Tongue (tissue), 3 donors: ENCODE measurements at places on chromosomes 1 and 21. TPM values are rescaled to one million over a fixed set of nuclear protein-coding genes. Genes with fewer than 3 reads are reported as not detected.

Gene YBEY
- 10.9 TPM for total RNA-seq

Gene FAM229A
- 0.82 TPM for total RNA-seq

Gene KCNC4
- total RNA-seq, result 5.3 TPM

Gene NR5A2
- 8.3 TPM for total RNA-seq

Gene LCA5L
- total RNA-seq, result 0.41 TPM

Gene C4BPA
- total RNA-seq, result not detected
